ENCODE measurements at places on chromosomes 6 and 20.

- no peak for DNase-seq
Observed at GRCh38 chr6:44781912-44782597, 394.5 kb downstream of the CDC5L start.

GRCh38 chr6:166540631-166541331, 45.7 kb downstream of the RAMACL start:
- no peak for DNase-seq

GRCh38 chr6:10014557-10014956, 400.3 kb downstream of the TFAP2A start:
- DNase-seq = peak; percentile 24

GRCh38 chr6:23269436-23269835, 700.1 kb downstream of the HDGFL1 start:
- DNase-seq = no peak

DNA sequence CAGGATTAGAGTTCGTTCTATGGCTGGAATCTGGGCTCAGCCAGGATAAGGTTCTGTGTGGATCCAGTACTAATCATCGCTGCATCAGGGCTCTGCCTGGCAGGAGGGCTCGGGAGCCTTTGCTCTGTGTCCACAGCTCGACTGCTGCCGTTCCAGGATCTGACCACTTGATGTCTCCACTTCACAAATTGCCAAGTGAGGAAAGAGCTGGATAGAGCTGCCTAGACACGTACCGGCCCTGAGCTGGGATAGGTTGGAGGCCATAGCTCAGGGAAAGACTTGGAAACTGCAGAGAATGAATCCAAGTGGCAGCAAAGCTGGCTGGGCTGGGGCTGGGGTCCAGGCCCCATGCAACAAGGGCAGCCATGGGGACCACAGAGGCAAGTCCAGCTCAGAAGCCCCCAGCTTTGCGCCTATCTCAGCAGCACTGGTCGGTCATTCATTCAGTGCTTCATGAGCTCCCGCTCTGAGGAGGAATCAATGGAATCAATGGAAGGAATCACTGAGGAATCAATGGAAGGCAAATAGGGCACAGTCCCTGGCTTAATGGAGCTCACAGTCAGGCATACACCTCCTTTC, 38.0 kb upstream of the TOP1 start:
- peak; percentile 81 for DNase-seq

DNA sequence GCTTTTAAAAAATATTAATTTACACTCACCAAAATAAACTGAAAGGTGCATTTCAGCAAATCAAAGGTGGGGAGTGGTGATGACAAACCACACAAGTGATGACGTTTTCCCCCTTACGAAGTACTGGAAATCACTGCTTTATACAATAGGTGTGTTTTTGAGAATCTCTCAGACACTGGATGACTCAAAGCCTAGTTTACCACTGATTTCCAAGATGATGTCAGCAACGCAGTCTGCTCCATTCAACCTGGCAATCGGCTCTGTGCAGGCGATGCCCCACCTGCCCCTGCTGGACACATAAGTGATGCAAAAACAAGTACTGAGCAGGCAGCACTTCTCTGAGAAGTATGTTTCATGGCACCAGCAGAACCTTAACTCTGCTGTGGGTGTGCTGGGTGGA, 114.4 kb downstream of the SOD2 start:
- no peak for DNase-seq

DNA sequence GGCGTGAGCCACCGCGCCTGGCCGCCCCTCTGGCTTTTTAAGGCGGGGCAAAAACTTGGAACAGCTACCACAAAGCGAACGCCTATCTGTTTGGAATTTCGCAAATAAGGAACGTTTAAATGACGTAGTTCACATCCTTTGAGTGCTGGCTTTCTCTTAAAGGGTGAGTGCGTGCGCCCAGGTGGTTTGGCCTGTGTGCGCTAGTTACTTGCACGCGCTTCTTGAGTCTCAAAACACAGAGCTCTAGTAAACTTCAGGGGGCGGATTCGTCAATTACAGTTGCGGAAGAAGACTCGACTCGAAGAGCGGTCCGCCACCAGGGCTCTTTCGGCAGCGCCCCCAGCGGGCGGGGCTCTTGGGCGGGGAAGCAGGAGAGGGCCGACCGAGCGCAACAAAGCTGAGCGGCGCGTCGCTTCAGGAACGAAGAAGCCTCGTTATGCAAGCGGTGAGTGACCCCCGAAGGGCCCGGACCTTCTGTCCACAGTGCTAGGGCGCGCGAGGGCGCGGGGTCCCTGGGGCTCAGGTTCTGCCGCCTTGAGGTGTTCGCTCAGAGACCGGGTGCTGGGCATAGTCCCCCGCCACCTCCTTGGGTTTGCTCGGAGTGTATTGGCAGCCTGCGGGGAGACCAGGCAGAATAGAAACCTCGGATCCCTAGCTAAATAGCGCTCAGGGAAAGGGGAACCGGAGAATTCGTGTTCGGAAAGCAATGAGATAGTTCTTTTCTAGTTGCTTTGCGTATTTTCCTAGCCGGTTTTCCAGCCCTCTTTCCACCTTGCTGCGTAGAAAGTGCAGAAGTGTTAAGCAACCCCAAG, at the start of gene SYCP2L:
SYCP2L (plus strand) TSS at position 362 of the 812 bp plus-strand sequence; CDS start at position 437, 75 bp downstream.
- peak; percentile 31 for DNase-seq

GRCh38 chr6:22411376-22412105, 114.7 kb upstream of the PRL start:
- DNase-seq = peak; percentile 19

- no peak for DNase-seq
Observed at GRCh38 chr20:42510686-42511085, 679.0 kb downstream of the PTPRT start.

GRCh38 chr6:111975466-111975865, 78.4 kb upstream of the CCN6 start:
- no peak for DNase-seq

DNA sequence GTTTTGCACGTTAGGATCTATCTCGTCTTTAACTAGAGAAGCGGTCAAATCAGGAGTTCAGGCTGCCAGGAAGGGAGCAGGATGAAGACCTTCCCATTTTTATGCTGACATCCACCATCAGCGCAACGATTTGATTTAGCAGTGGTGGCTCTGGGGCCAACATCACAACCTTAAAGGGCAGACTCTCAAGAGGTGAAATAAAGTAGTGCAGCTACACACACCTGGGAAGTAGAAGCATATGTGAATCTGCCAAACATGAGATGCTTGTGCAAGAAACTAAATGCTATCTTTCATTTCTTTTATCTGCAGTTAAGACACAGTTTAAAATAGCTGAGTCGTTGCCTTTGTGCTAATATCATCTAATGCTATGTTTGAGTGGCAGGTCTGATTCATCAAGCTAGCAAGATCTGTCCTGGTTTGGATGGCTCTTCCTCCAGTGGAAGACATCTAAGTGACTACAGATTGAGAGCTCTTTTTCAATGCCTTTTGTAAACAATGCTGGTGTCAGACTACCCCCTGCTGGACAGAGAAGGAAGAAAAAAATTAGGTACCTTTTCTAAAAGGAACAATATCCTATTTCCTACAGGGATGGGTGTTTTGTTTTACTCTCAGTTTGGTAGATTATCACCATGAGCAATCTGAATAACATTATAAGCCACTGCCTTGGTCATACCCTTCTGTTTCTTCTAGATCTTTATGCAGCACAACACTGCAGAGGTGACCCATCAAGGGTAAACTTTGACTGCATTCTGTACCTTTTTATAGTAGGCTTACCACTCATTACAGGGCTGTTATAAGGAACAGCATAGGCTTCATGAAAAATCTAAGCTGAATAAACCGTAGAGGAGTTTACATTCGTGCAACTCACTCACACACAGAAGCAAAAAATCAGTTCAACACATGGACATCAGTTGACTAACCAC, 171.6 kb upstream of the FBXL4 start:
- peak; percentile 40 for DNase-seq

DNA sequence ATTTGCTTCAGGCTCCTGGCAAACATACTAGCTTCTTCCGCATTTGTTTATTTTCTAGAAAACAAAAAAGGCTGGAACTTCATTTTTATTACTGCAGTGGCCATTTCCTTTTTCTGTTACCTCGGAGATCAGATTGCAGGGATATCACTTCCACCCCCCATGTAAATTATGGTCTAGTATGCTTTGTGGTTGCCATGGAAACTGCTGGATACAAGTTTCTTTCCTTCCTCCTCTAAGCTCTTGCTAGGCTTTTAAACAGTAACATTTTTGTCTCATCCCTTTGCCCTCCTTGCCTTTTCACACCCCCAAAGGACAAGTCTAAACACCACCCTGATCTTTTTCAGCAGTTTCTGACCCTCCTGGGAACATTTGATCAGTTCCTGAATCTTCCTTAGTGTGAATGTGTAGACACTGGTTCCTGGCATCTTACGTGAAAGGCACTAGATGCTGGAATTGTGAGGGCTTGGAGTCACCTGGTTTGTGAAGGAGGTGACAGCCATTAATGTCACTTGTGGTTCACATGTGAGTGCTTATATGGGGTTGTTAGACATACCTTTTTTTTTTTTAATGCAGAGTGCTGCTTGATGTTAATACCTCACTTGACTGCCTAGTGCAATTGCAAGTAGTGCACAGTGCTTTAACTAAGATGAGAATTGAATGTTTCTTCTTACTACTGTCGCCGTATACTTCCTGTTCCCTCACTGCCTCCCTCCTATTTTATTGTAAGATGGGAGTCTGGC, 181.6 kb downstream of the JARID2 start:
- no peak for DNase-seq

- no peak for DNase-seq
Observed at GRCh38 chr6:167795321-167795811, 31.3 kb upstream of the AFDN start.

GRCh38 chr20:48282591-48283228, 497.4 kb upstream of the SULF2 start:
- DNase-seq = no peak

DNA sequence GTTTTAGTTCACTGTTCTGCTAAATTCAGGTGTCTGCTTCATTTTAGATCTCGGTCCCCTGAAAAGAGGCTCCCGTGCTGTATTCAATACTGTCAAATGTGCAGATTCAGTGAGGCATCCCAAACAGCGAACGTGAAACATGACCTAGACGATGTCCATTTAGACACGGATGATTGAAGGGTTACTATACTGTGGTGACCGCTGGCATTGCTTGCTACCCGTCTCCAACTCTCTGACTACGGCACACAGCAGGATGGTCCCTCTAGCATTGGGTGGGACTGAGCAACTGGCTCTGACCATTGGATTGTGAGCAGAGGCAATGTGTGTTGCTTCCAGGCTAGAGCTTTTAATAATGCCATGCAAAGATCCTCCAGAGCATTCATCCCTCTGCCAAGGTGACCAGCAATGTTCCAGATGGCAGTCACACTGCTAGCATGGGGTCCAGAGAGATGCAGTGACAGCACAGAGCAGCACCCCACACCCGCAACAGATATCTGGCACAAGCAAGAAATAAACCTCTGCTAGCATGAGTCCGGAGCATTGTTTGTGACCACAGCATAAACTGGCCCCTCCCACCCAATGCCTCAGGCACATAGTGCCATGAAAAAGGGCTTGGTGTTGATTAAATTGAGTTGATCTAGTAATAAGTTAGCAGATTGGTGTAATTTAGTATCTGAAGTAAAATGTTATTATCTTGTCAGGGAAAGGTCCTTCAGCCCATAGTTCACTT, 9.0 kb downstream of the METTL24 start:
- DNase-seq = no peak

DNA sequence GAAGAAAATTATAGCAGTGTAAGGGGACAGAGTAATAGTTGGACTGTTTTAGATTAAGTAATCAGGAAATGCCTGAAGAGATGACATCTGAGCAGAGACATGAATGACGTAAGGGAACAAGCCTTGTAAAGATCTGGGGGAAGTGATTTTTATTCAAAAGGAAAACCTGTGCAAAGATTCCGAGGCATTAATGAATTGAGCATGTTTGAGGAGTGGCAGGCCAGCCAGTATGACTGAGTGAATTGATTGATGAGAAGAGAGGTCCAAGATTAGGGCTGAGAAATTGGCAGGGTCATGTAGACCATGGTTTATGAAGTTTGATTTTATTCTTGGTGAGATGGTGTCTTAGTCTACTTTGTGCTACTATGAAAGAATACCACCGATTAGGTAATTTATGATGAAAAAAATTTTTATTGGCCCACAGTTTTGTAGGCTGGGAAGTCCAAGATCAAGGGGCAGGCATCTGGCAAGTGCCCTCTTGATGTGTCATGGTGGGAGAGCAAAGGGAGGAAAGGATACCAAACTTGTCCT, 95.1 kb downstream of the LIN28B start:
- no peak for DNase-seq

- DNase-seq = no peak
Observed at GRCh38 chr6:91087908-91088307, 501.0 kb upstream of the MAP3K7 start.

DNA sequence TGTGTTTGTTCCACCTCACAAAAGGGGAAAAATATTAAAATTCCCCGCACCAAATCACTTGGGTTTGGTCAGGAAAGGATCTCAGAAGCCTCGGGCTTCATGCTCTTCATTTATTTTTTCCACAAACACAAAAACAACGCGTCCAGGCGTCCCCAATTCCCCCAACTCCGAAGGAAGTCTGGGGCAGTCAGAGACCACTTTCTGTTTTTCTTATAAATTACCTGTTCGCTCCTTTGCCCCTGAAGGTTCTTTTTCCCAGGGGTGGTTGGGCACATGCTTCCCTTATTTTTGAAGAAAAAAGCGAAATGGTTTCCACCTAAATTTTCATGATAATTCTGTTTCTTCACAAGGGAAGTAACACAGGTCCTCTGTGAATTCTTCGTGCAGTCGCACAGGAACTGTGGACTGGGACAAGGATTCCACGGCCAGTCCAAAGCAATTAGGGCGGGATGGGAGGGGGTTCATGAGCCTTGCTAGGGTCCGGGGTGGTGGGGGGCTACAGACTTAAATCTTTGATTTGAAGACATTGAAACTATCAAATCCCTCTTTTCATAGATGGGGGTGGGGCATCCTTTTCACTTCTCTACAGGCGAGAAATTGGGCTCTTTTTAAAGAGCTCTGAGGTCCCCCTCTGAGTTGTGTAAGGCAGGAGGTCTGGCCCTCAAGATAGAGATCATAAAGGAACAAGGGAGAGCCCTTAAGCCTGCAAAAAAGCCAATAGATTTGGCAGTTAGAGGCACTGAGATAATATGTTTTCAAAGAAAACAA, 30.5 kb upstream of the HFE start:
- no peak for DNase-seq

- DNase-seq = no peak
Observed at GRCh38 chr20:45917790-45918141, 5.8 kb upstream of the PLTP start.

Data from astrocyte of the cerebellum (primary cell).